ENCODE measurements at places on chromosomes 4 and X.

GRCh38 chr4:89797117-89797516 lies 39.8 kb downstream of the SNCA start:
- no peak for DNase-seq

- no peak for DNase-seq
These were observed 124.5 kb upstream of the PJA1 start for GRCh38 chrX:69289793-69290123.

DNA sequence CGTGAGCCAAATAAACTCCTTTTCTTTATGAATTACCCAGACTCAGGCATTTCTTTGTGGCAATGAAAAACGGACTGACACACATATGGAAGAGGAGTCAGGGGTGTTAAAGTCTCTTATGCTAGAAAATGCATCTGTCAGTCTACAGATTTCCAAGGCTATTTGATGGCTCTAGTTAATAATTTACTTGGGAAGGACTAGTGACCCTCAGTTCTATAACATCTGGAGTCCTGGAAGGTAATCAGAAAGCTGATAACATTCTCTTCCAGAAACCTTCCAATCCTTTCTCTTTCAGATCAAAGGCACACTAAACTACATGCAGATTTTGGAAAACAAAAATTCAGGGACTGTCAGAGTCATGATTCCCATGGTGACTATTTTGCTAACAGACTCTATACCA lies 142.0 kb upstream of the TEX13D start:
- DNase-seq = no peak

GRCh38 chr4:53113431-53114225 lies 251.5 kb downstream of the RASL11B start:
- no peak for DNase-seq

GRCh38 chr4:100086766-100087431 lies 103.4 kb downstream of the DDIT4L start:
- DNase-seq = no peak

DNA sequence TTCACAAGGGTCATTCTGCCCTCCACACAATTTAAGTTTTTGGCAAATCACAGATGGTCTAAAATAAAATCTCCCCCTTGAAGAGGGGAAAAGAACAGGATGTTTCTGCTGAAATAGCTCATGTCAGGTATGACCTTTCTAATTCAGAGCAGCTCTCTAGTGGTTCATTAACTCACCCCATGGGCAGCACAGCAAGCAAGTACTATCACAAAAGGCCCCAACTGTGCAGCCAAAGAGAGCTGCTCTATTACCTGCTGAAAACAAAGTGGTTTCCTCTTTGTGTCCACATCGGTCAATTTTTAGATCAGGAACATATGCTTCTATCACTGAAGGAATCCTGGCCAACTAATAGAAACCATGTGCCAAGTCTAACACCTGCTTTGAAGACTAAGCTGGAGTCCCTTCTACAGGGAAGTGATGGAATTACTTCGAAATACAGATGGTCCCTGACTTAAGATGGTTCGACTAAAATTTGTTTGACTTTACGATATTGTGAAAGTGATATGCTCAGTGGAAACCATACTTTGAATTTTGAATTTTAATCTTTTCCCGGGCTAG lies 164.3 kb downstream of the ENOX2 start:
- DNase-seq = no peak

- peak; percentile 70 for DNase-seq
These were observed 35.3 kb upstream of the DCX start for GRCh38 chrX:111447298-111447697.

- DNase-seq = peak; percentile 89
These were observed 57.6 kb downstream of the MAPK10 start for GRCh38 chr4:86302251-86302650.

DNA sequence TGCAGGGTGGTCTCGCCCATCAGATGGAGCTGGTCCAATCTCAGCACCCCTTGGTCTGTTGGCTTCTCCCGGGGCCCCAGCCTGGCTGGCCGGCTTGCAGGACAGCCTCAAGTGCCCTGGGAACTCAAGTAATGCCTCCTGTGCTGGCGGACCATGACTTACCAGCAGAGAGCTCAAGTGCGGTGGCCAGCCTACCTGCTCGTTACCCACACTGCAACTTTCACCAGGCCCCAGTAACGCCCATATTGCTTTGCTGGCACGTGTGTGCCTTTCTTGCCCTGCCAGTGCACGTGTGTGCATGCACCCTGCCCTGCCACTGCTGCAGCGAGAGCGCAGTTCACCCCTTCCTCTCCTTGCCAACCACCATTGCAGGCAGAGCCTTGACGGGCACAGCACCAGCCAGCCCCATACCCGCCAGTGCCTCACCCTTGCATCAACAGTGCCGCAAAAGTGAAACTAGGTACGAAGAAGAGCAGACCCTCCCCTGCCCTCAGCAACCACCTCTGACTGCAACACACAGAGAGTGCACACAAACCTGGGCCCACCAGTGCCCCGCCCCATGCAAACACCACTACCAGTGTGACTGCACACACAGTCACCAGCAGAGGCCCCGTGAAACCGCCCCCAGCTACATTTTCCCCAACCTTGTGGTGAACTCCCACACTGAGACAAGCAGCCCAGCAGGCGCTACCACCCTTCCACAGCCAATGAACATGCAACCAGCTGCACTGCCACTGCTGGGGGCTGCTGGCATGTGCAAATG lies 88.9 kb upstream of the POU3F4 start:
- DNase-seq = no peak

DNA sequence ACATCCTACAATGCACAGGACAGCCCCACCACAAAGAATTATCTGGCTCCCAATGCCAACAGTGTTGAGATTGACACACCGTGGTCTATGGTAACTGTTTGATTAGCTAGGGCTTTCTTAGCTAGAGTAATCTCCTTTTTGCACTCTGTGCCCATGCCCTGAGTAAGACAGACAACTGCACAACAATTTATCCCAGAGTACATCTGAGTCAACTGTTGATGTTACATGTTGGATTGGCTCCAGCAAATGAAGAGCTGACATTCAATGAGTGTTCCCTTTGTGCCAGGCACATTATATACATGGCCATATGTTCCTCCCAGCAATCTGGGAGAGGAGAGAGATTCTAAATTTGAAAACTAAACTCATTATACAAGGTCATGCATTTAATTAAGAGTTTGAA lies 3.9 kb upstream of the FAM9C start:
- peak; percentile 19 for DNase-seq

GRCh38 chr4:53147197-53147596 lies 218.7 kb downstream of the SCFD2 start:
- DNase-seq = no peak

GRCh38 chr4:126445596-126445995 lies 1130.8 kb downstream of the FAT4 start:
- DNase-seq = no peak

GRCh38 chrX:150365990-150366911 lies 3.1 kb downstream of the MAMLD1 start:
- no peak for DNase-seq

GRCh38 chr4:107760281-107760947 lies 40.4 kb upstream of the PAPSS1 start:
- DNase-seq = no peak

- no peak for DNase-seq
These were observed 10.5 kb upstream of the INPP4B start for GRCh38 chr4:142856576-142856975.

DNA sequence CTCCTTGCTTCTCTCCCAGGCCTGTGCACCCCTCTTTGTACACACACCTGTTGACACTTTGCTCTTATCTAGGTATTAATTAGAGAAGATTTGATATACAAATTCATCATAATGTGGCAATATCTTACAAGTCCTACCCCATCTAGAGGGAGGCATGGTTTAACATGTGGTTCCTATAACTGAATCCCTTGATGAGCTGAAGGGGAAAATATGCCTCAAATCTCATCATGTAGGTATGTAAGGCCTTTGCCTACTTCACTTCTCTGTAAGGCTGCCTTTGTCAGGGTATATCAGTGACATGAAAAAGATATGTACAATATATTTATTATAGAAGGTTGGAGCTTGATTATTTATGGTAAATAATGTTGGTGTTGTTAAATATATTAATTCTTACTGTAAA lies 31.9 kb downstream of the HTR2C start:
- DNase-seq = no peak

- no peak for DNase-seq
These were observed 318.6 kb downstream of the NAF1 start for GRCh38 chr4:162847945-162848549.

DNA sequence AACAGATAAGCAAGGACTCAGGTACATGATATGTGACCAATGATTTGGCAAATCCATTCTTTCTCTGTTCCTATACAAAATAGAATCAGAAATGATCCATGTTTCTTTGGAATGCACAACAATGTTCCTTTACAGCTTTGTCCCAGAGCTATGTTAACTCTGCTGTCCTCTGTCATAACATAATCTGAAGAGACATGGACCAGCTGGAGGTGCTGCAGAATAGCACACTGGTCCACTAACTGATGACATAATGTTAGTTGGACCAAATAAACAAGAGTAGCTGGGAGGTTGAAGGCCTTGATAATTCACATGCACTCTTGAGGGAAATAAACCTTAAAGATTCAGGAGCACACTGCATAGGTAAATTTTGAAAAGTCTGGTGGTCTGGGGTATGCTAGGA lies 23.0 kb upstream of the DHX15 start:
- no peak for DNase-seq

GRCh38 chr4:53511014-53511413 lies 80.3 kb downstream of the LNX1 start:
- DNase-seq = no peak

DNA sequence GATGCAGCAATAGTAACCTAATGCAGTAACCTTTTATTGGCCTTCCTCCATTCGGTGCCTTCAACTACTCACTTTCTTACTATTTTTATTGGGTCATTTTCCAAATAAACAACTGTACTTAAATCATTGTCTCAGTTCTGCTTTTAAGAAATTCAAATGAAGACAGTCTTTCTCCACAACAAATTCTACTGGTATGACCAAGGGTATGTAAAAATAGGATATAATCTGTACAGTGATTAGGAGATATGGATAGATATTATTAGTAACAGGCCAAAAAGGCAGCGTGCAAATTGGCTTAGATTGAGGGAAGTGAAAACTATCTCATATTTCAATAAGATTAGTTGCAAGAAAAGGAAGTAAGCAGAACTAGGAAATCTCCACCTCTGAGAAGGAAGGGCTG lies 177.4 kb upstream of the PPP1R2C start:
- no peak for DNase-seq

- DNase-seq = no peak
These were observed 34.3 kb downstream of the KANTR start for GRCh38 chrX:53128097-53128749.

GRCh38 chr4:155419266-155419665 lies 42.5 kb upstream of the MAP9 start:
- DNase-seq = no peak

DNA sequence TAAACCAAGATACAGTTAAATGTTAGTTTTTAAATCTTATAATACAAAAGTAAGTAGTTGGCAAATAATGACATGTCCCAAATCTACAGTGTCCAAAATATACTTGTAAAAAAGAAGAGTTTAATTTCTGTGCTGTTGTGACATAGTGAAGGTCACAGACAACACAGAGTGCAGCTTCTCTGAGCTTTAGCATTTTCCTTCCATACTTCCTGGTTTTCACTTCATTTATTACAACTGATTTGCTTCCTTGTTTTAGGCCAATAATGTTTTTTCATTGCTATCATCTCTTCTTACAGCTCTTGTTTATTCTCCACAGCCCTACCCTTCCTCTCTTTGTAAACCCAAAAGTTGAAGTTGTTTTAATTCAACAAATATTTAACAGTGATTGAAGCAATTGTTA lies 132.4 kb upstream of the TET2 start:
- DNase-seq = no peak

GRCh38 chr4:103067841-103068547 lies 8.6 kb downstream of the SLC9B2 start:
- no peak for DNase-seq

- no peak for DNase-seq
These were observed 314.5 kb upstream of the RASGEF1B start for GRCh38 chr4:81786063-81786763.

GRCh38 chr4:8108991-8109390 lies 49.6 kb downstream of the ABLIM2 start:
- no peak for DNase-seq

- DNase-seq = no peak
These were observed 669.8 kb downstream of the IQCM start for GRCh38 chr4:149145803-149146202.

DNA sequence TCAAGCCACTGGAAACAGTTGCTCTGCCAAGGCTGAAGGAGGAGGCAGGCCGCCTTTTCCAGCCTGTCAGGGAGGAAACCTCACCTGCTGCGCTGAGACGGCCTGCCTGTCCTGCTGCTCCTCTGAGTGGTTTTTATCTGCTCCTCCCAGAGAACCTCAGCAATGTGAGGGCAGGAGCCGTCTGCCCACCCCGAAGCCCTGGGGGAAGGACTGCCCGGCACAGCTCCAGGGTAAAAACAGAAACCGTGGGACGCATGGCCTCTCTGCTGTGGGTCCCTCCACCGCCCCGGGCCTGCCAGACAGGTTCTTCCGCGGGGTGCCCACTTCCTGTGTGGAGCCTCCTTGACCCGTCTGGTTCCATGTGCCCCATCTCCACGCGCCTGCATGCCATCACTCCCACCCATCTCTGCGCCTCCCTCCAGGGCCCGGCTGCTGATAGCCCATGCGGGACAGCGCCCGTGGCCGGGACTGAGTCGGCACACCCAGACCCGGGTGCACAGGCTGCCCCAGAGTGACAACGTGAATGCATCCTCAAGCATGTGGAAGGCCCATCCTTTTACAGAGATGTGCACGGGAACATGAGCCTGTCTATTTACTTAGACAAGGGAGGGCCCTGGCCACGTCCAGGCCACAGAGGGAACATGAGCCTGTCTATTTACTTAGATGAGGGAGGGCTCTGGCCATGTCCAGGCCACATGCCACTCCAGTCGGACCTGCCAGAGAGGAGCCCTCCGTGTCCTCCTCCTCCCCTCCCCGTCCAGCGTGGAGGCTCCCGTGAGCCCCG lies 4.0 kb upstream of the SLC49A3 start:
- DNase-seq = no peak

DNA sequence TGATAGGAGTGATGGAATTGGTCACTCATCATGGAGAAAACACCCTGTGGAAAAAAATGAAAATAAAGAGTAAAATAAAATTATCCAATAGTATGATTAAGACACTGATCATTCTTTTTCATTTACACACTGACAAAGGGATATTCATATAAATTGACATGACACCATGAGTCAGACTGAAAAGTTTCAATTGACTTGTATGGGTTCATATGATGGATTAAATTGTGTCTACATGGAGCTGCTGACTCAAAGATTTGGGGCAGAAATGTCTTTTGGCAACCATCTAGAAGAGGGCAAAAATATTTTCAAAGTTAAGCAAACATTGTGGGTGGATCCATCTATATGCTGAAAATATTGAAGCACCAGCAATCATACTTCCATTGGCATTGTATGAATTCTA lies 153.4 kb upstream of the PPP3CA start:
- DNase-seq = no peak

DNA sequence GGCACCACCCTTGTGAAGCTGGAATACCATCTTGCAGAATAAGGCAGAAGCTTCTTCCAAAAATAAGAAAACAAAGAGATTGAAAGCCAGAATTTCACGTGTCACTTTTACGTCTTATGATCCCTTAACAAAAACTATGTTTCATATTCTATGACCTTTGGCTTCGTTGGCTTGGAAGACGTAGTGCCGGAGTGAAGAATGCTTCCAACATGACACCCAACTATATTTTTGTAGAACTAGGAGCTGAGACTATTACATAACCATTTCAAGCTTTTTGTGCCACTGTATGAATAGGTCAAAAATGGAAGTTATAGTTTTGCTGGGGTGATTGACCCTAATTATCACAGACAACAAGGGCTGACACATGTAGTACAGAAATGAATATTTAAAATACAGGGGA lies 996.2 kb downstream of the ADGRL3 start:
- DNase-seq = no peak

All from NCI-H1092 treated with DMSO at 0.1 percent for 48 hours (cell line).